ENCODE measurements at places on chromosomes 4 and X. TPM values are rescaled to one million over a fixed set of nuclear protein-coding genes. Genes with fewer than 3 reads are reported as not detected.

DNA sequence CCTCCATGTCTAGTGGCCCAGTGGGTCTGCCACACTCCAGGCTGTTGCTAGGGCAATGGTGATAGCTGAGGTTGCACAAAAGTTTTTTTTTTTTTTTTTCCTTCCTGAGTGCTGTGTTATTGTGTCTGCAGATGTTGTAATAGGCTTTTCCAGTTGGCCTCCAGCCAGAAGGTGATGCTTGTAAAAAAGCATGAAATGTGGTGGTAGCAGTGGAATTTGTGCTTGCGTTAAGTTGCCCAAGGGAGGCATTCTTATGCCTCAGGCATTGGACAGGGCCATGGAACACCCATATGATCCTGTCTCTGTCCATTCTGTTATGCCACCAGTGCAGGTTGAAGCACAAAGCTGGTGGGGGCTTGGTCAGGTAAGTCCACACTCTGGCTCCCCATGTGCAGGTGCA is 660.5 kb upstream of the SPANXN1 start:
- DNase-seq: no peak

DNA sequence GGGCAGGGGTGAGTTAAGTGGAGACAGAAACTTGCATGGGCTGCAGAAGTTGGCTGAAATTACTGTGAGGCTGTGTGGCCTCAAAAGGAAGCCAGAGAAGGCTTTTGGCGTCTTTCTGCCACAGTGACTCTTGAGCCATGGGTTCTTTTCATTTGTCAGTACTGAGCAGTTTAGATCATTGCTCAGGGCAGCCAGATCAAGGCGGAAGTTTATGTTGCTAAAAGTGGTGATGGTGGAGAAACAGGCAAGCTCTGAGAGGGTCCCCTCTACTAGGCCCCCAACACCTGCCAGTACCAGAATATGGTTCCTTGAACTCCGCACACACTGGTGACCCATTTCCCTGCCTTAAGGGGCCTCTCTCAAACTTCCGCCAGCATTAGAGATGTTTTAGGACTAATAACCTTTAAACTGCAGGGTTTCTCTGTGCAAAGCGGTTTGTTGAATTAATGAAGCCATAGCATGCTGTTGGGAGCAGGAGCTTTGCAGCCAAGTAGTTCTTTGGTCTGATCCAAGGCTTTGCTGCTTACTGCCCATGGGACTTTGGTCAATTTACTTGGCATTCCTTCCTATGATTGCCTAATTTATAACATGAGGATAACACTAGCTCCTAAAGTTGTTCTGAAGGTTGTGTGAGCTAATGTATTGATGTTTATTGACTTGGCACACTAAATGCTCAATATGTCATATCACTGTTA is 34.5 kb downstream of the RNF175 start:
- no peak for DNase-seq

DNA sequence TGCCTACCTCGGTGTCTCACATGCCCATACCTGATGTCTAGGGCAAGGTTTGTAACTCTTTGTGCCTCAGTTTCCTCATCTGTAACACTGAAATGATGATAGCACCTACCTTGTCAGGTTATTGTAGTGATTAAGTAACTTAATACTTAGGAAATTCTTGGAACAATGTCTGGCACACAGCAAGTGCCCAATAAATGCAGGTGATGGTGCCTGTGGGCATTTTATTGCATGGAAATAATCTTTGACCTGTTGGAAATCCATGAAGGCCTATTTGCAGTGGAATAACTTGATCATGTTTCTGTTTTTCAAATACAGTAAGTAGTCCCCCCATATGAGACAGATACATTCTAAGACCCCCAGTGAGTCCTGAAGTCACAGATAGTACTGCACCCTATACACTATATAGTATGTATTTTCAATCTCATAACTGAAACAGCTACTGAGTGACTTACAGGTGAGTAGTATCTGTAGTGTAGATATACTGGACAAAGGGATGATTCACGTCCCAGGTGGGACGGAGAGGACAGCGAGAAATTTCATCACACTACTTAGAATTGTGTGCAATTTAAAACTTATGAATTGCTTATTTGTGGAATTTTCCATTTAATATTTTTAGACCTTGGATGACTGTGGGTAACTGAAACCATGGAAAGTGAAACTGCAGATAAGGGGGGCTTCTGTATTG is 42.1 kb downstream of the AFF1 start:
- DNase-seq: no peak

GRCh38 chr4:82275431-82276331 is 98.1 kb downstream of the HNRNPD start:
- no peak for DNase-seq

VCX3A gene
- not detected for total RNA-seq

DNA sequence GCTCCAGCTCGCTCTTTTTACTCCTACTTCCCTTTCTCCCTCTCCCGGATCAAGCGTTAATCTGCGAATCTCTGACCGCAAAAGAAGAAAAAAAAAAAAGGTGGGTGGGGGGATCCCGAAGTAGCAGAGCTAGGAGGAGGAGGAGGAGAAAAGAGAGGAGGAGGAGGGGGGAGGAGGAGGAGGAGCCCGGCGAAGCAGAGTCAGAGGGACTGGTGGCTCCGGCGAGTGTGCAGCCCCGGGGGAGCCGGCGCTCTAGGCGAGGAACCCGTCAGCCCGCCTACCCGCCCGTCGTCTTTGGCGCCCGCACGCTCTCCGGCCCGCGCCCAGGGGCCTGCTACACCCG is at the start of gene NHSL2:
NHSL2 (plus strand) TSS at position 203 of the 343 bp plus-strand sequence.
- DNase-seq: no peak

All from thoracic aorta (tissue), 2 donors.